ENCODE measurements at places on chromosomes 11 and 22.

DNA sequence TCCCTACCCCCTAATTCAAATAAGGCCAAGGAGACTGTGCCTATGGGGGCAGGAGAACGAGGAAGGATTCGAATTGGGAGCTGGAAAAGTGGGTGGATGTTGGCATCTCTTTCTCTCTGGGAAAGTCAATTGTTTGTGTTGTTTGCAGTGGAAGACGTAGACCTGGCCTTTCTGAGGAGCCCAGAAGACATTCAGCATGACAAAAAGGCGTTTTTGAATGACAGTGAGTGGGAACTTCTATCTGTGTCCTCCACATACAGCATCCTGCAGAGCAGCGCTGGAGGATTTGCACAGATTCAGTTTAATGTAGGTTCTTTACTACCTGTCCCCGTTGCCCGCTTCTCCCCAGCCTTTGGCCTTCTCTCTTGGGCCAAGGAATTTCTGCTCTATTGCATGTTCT, 28.2 kb downstream of the HTR3B start:
- no peak for DNase-seq
- H3K27me3 ChIP-seq, result peaks cover 8% of the 10 kb centered on the region
- no peaks in the 10 kb centered on the region for H3K36me3 ChIP-seq
- H3K4me3 ChIP-seq, result no peak overlapping the region
- H3K27ac ChIP-seq, result no peak overlapping the region

DNA sequence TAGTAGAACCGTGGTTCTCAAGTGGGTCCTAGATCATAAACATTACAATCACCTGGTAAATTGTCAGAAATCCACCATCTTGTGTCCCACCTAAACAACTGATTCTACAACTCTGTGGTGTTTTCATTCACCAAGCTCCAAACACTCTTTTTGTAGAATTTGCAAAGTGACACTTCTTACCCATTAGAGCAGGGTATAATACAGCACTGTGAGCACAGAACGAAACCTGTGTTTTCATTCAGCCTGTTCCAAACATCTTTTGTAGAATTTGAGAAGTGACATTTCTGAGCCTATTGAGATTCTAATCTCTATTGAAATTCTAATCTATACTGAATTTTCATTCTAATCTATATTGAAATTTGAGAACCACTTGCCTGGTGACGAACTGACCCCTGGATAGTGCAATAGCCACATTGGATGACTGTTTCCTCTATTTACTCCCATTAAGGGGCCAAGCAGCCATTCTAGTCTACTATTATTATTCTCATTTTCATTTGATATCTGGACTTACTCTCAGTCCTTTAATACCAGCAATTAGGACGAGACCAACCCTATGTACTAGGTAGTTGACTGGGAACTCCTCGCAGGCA, 616.6 kb downstream of the LRRC4C start:
- no peaks in the 10 kb centered on the region for H3K4me1 ChIP-seq
- no peak overlapping the region for H3K27ac ChIP-seq
- DNase-seq, result no peak
- no peaks in the 10 kb centered on the region for H3K27me3 ChIP-seq
- H3K36me3 ChIP-seq, result no peaks in the 10 kb centered on the region

- H3K4me3 ChIP-seq, result no peak overlapping the region
- no peaks in the 10 kb centered on the region for H3K36me3 ChIP-seq
- H3K27ac ChIP-seq, result no peak overlapping the region
- DNase-seq, result no peak
- H3K27me3 ChIP-seq, result no peaks in the 10 kb centered on the region
Measured at GRCh38 chr11:129643031-129643721, 172.5 kb upstream of the TMEM45B start.

DNA sequence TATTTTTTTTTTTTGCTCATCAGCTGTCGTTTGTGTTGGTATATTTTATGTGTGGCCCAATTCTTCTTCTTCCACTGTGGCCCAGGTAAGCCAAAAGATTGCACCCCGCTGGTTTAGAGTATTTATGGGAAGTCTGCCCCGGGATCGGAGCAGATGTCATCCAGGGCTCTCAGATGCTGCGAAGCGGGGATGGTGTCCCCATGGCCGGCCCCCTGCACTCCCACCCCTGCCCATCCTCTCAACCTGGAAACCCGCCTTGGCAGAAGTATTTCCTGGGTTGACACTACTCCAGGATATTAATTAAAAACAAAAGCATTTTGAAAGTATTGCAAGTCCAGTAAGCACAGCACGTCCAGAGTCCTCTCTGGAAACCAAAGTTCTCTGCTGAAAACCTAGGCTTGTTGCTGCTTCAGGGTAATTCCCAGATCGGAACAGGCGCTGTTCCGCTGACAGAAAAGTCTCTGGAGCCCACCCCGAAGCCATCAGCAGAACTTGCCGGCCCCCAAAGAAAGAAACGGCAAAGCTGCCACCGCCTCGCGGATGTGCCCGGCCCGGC, 833 bp downstream of the SCUBE2 start:
- no peak for DNase-seq
- H3K27me3 ChIP-seq, result peaks cover 1% of the 10 kb centered on the region
- no peak overlapping the region for H3K4me3 ChIP-seq

GRCh38 chr22:31227186-31227585, 15.1 kb downstream of the LIMK2 start:
- no peak for DNase-seq
- H3K4me3 ChIP-seq, result no peak overlapping the region

DNA sequence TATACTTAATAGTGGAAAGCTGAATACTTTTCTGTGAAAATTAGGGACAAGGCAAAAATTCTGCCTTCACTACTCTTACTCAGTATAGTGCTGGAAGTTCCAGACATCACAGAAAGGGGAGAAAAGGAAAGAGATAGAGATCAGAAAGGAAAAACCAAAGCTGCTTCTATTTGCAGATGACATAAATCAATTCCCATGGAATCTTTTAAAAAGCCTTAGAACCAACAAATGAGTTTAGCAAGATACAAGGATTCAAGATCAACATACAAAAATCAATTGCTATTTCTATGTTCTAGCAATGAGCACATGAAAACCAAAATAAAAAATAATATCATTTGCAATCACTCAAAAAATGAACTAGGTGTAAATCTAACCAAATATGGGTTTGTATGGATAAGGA, 16.2 kb upstream of the CLDN5 start:
- no peak overlapping the region for H3K4me3 ChIP-seq
- H3K4me1 ChIP-seq, result peaks cover 20% of the 10 kb centered on the region
- DNase-seq, result no peak
- peaks cover 15% of the 10 kb centered on the region for H3K27me3 ChIP-seq

DNA sequence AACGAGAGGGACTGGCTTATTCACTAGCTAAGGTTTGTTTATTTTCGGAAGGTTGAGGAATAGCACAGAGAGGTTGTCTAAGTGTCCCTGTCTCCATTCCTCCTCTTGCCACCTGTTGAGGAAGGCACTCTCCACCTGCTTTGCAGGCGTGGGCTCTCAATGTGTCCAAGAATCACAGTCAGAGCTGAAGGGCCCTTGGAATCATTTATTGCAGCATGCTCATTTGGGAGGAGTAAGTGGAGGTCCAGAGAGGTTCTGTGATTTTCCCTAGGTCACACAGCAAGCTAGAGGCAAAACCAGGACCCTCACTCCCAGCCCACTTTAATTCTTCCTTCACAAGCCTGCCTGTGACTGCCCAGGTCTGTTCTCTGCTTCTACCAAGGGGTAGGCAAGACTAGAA, 21.3 kb downstream of the ZBTB16 start:
- H3K36me3 ChIP-seq, result no peaks in the 10 kb centered on the region
- DNase-seq, result no peak
- peaks cover 29% of the 10 kb centered on the region for H3K27me3 ChIP-seq
- H3K27ac ChIP-seq, result no peak overlapping the region

GRCh38 chr11:86785576-86785975, 14.8 kb upstream of the PRSS23 start:
- H3K27me3 ChIP-seq, result peaks cover 7% of the 10 kb centered on the region
- no peak overlapping the region for H3K4me3 ChIP-seq
- H3K27ac ChIP-seq, result no peak overlapping the region
- DNase-seq, result no peak

DNA sequence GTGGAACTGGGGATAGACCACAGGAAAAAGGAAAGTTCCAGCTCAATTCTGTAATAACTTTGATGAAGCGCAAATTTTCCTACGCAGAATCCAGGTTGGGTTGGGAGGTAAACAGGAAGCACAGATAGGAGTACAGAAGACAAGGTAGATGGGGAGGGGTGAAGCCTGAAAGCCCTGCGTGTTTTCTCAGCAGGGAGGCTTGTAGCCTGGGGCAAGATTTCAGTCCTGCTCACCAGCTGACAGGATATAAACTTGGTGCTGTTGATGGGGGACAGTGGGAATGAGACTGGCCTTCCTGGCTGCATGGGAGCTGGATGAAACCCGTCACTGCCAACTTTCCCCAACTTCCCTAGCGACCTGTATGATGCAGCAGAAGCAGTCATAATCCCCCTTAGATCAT, 114.9 kb downstream of the ARHGAP32 start:
- DNase-seq, result no peak
- no peak overlapping the region for H3K4me3 ChIP-seq
- no peaks in the 10 kb centered on the region for H3K36me3 ChIP-seq
- no peaks in the 10 kb centered on the region for H3K4me1 ChIP-seq
- H3K27ac ChIP-seq, result no peak overlapping the region
